ENCODE measurements at places on chromosomes 2 and 18.

GRCh38 chr2:6764968-6765723, 100.6 kb downstream of the CMPK2 start:
- no peak for DNase-seq

GRCh38 chr2:219001577-219002394, 8.6 kb upstream of the CRYBA2 start:
- DNase-seq = no peak

- no peak for DNase-seq
Observed at GRCh38 chr2:43818761-43819160, 19.9 kb downstream of the ABCG5 start.

- DNase-seq = no peak
Observed at GRCh38 chr2:150450765-150451164, 36.7 kb downstream of the RND3 start.

DNA sequence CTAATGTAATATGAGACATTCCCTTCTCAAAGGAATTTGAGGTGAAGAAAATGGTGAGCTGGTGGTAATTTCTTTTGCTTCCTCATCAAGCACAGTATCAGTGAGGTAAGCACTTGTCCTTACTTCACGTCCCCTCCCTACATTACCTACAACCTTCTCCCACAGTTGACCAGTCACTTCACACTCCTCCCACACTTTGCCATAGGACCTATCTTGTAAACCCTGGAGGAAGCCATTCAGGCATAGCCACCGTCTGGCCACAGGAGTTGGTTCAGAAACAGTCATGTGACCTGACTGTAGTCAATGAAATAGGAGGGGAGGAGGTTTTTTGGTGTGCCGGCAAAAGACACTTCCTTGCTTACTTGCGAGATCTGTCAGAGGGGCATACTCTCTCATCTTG, 12.1 kb downstream of the ACOXL start:
- no peak for DNase-seq

DNA sequence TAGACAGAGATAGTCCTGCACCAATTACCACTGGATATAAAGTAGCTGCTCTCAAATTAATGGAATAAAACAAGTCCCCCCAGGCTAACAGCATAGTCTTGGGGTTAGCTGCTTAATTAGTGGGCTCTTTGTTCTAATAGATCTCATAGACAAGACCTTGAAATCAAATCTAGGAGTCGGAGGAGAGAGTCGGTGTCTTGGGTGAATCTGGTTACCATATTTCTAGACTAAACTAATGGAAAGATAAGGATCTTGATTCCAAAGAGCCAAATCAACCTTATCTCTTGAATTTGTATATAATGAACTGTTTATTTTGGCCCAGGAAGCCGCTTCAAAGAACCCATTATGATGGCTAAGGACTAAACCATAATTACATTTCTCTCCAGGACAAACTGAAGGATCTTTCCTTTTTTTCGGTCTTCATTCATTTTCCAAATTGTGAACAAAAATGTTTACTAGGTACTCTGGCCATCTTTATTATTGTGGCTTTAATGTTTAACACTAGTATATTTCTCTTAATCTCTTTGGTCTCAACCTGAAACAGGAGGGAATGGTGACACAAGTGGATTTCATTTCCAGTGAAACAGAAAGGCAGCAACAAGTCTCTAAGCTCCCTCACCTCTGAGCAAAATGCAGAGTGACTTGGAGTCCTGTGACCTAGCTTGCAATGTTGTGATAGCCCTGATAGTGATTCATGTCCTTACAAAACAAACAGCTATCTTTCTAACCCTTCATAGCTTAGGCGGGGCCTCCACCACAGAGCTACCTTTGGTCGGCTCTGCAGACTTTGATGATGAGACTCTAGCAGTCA, 137.9 kb upstream of the PARD3B start:
- DNase-seq = no peak

- no peak for DNase-seq
Observed at GRCh38 chr2:15041429-15041837, 408.9 kb downstream of the LRATD1 start.

DNA sequence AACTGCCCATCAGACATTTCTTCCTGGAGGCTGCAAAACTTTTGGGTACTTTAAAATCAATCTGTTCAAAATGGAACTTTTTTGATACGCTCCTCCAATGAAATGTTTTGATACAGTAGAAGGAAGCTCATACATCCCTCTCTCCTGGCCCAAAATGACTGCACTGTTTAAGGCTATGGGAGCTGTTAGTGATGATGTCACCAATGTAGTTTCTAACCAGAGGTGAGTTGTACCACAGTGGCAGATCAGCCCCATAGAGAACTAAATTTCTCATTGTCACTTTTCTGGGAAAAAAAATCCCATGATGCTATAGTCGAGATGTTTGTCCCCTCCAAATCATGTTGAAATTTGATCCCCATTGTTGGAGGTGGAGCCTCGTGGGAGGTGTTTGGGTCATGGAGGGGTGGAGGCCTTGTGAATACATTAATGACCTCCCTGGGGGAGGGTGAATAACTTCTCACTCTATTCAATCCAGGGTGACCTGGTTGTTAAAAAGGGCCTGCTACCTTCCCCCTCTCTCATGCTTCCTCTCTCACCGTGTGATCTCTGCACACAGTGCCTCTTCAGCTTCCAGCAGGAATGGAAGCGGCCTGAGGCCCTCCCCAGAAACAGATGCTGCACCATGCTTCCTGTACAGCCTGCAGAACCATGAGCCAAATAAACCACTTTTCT, 117.4 kb upstream of the NPAS2 start:
- DNase-seq = no peak

DNA sequence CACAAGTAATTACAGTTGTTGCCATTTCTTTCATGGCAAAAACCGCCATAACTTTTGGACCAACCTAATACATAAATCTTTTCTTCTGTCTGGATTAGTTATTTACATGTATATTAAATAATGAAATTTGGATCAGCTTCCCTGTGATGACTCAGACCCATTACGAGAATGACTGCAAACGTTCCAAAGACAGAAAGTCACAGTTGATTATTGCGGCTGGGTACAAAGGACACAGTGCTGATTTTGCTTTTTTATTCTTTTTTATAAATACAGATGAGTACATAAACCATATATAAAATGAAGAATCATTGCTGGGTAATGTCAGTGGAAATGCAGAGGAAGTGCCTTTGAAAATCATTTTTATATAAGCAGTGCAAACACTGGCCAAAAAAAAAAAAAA, 126.2 kb downstream of the TWIST2 start:
- DNase-seq = no peak

GRCh38 chr2:26576565-26577441, 64.4 kb downstream of the CIB4 start:
- no peak for DNase-seq

- DNase-seq = no peak
Observed at GRCh38 chr2:65026704-65027464, 29.3 kb upstream of the CEP68 start.

- no peak for DNase-seq
Observed at GRCh38 chr2:233718552-233718951, at the start of gene UGT1A4. Gene UGT1A4 (plus strand): TSS chr2:233718736. CDS start chr2:233718821, 85 bp downstream.

GRCh38 chr2:237483018-237483731, 3.9 kb upstream of the MLPH start:
- DNase-seq = no peak

GRCh38 chr18:67266246-67267237, 250.0 kb downstream of the DSEL start:
- peak; percentile 24 for DNase-seq

- DNase-seq = no peak
Observed at GRCh38 chr2:29744976-29745375, 176.4 kb downstream of the ALK start.

GRCh38 chr2:75153221-75153620, 46.1 kb downstream of the TACR1 start:
- no peak for DNase-seq

- DNase-seq = no peak
Observed at GRCh38 chr18:12417687-12418086, 10.0 kb downstream of the PRELID3A start.

GRCh38 chr18:60146220-60146960, 226.2 kb downstream of the MC4R start:
- DNase-seq = peak; percentile 8

GRCh38 chr2:40113272-40113968, 334.4 kb upstream of the THUMPD2 start:
- DNase-seq = no peak

DNA sequence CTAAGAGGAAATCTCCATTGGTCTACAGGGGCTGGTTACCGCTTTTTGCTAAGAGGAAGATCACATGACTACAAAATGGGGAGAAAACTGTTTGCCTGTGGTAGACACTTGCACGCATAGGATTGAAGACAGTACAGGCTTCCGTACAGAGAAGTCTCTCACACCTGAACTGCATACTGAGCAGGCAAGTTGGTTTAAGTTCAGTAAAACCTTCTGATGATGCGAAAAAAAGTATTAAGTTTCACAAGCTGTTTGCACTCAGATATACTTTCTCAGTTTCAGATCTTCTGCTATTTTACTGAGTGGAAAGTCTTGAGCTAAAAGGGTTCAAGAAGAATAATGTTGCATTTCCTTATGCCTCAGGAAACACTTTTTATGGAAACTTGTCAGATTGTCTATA, 292.2 kb upstream of the MC4R start:
- no peak for DNase-seq

GRCh38 chr2:219368690-219369191, 19.0 kb downstream of the DNPEP start:
- DNase-seq = peak; percentile 39

DNA sequence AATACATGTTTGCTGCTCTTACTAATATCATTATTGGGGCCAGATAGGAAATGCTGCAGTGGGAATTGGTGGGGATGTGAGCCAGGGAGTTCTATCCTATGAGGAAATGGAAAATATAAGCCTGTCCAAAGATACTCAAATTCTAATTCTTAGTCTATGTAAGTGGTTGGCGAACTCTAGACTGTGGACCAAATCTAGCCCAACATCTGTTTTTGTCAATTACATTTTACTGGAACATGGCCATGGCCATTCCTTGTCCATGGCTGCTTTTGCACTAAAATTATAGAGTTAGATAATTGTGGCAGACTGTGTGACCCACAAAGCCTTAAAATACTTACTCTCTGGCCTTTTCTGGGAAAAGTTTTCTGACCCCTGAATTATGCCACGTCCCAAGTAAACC, 113.3 kb downstream of the MGAT5 start:
- DNase-seq = no peak

GRCh38 chr2:195501746-195502145, 155.3 kb upstream of the SLC39A10 start:
- DNase-seq = no peak

DNA sequence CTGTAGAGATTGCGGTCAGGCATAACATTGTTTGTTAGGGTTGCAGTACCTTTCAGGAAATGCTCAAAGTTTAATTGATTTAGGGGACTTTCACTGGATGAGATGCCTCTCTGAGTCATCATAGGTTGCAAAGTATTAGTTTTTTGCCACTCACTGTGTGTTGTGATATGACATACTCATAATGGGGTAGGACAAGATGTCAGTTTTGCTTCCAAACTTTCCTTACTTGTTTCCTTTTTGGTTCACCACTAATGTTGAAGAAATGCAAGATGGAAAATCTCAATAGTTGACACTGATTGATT, 35.0 kb upstream of the PTH2R start:
- DNase-seq = no peak

GRCh38 chr18:71849407-71849806, 694.7 kb downstream of the CBLN2 start:
- DNase-seq = no peak

GRCh38 chr2:15152382-15152781, 408.8 kb downstream of the NBAS start:
- no peak for DNase-seq

GRCh38 chr2:39875182-39875913, 96.3 kb upstream of the THUMPD2 start:
- DNase-seq = peak; percentile 71

DNA sequence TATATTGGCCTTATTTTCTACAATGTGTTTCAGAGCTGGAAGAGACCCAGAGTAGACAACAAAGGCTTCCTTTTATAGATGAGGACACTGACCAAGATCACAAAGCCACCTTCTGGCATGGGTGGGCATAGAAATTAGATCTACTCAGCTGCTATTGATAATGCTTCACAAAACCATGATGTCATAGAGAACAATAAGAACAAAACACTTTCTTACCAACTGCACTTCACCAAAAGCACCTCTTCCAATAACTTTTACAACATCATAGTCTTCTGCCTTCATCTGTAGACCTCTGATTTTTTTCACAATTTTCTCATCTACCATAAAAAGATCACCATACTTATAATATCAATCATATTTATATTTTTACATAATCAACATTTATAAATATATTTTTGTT, 58.1 kb downstream of the ROCK2 start:
- no peak for DNase-seq

DNA sequence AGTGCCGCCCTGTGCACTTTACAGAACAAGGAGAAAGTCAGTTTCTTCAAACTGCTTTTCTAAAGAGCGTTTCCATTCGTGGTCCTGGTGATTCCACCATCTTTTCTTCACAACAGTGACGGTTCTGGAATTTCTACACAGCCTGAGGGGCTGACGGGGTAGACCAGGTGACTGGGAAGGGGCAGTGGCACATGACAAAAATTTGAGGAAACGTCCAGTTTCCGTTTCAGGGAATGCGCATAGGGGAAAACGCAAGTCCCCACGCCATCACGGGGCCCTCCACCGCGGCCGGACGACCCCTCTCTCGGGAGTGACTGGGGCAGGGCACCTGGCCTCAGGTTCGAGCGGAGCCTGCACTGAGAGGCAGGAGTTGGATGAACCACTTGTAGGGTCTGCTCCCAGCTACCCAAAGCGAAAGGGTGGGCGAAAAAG, 980 bp upstream of the SPTBN1 start:
- no peak for DNase-seq

- DNase-seq = no peak
Observed at GRCh38 chr2:179137200-179137759, 87.3 kb upstream of the CCDC141 start.

DNA sequence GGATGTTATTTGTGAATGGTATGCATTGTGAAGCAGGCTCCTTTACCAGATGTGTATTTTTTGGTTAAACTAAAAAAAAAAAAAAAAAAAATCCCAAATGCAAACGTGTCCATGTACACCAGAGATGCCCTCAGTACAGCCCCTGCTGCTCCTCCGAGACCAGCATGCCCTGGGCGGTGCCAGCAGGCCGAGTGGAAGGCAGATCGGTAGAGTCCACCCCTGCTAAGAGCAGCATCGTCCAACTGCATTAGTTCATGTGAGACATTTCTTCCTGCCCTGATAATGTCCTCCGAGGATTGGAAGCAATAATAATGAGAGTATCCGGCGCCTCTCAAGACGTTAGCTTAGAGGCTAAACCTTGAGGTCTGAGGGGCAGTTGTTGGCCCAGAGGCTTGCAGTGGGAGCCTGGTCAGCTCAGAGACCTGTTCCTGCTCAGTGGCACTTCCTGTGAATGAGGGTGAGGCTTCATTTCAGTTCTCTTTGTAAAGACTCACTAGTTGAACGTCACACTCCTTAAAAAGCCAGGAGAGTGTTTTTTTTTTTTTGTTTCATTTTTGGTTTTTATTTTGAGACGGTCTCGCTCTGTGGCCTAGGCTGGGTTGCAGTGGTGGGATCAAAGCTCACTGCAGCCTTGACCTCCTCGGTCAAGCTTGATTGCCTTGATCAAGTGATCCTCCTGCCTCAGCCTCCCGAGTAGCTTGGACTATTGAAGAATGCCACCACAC, 5.6 kb downstream of the SLC66A3 start:
- no peak for DNase-seq
